ENCODE measurements at places on chromosomes 13 and 19. TPM values are rescaled to one million over a fixed set of nuclear protein-coding genes. Genes with fewer than 3 reads are reported as not detected.

The TMEM205 gene
- total RNA-seq: 535 TPM

DNA sequence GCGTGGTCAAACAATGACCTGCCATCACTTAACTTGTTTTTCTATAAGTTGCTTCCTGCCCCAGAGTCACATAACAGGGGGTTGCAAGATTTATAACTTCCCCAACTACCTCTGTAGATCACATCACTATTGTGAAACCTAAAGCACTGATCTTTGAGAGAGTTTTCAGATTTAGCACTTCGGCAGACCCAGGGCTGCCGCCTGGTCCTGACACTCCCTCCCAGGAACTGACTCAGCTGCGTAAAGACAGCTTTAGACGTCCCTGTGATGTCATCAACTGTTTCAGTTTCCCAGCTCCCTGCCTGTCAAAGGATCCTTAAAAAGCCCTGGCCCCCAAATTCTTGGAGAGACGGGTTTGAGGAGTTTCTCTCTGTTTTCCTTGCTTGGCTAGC lies 33.3 kb downstream of the IGFL2 start:
- H3K27ac ChIP-seq: no peak overlapping the region
- no peak for DNase-seq
- no peaks in the 10 kb centered on the region for H3K36me3 ChIP-seq
- H3K4me3 ChIP-seq: no peak overlapping the region
- no peaks in the 10 kb centered on the region for H3K27me3 ChIP-seq
- H3K4me1 ChIP-seq: no peaks in the 10 kb centered on the region

- no peak for DNase-seq
- H3K4me3 ChIP-seq: no peak overlapping the region
- no peaks in the 10 kb centered on the region for H3K4me1 ChIP-seq
- no peak overlapping the region for H3K27ac ChIP-seq
Measured at GRCh38 chr19:37964109-37964508, 57.1 kb downstream of the SIPA1L3 start.

- H3K36me3 ChIP-seq: no peaks in the 10 kb centered on the region
- H3K4me3 ChIP-seq: no peak overlapping the region
- H3K4me1 ChIP-seq: no peaks in the 10 kb centered on the region
- no peak for DNase-seq
- no peak overlapping the region for H3K27ac ChIP-seq
- no peaks in the 10 kb centered on the region for H3K27me3 ChIP-seq
Measured at GRCh38 chr13:87884884-87885283, 213.7 kb downstream of the SLITRK5 start.

- no peaks in the 10 kb centered on the region for H3K36me3 ChIP-seq
- H3K27ac ChIP-seq: no peak overlapping the region
- H3K27me3 ChIP-seq: no peaks in the 10 kb centered on the region
- no peak overlapping the region for H3K4me3 ChIP-seq
Measured at GRCh38 chr13:100497389-100497788, 91.2 kb downstream of the GGACT start.

- no peaks in the 10 kb centered on the region for H3K36me3 ChIP-seq
- no peaks in the 10 kb centered on the region for H3K4me1 ChIP-seq
- H3K4me3 ChIP-seq: no peak overlapping the region
- no peak overlapping the region for H3K27ac ChIP-seq
Measured at GRCh38 chr13:46165485-46166223, 16.3 kb downstream of the LCP1 start.

The GJB6 gene
- not detected for total RNA-seq

- no peaks in the 10 kb centered on the region for H3K27me3 ChIP-seq
- H3K4me1 ChIP-seq: peaks cover 23% of the 10 kb centered on the region
- H3K36me3 ChIP-seq: no peaks in the 10 kb centered on the region
Measured at GRCh38 chr19:40745402-40745780, 4.9 kb downstream of the ACTMAP start.

DNA sequence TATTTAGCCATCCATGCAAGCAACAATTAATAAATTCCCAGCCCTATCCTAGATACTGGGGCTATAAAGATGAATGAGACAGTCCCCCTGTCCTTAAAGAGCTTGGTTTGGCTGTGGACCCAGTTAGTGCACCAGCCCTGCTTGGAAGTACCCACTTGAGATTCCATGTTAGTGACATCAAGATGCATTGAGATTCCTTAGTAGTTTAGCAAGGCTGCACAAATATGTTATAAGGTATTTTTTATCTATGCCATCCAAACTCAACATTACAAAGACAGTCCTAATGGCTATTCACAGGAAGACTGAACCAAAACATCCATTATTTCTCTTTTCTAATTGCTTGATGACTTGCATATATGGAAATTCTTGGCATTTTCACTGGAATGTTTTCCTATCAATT lies 48.8 kb upstream of the RAP2A start:
- H3K36me3 ChIP-seq: no peaks in the 10 kb centered on the region
- H3K4me3 ChIP-seq: no peak overlapping the region
- DNase-seq: no peak
- H3K4me1 ChIP-seq: peaks cover 3% of the 10 kb centered on the region
- no peak overlapping the region for H3K27ac ChIP-seq

DNA sequence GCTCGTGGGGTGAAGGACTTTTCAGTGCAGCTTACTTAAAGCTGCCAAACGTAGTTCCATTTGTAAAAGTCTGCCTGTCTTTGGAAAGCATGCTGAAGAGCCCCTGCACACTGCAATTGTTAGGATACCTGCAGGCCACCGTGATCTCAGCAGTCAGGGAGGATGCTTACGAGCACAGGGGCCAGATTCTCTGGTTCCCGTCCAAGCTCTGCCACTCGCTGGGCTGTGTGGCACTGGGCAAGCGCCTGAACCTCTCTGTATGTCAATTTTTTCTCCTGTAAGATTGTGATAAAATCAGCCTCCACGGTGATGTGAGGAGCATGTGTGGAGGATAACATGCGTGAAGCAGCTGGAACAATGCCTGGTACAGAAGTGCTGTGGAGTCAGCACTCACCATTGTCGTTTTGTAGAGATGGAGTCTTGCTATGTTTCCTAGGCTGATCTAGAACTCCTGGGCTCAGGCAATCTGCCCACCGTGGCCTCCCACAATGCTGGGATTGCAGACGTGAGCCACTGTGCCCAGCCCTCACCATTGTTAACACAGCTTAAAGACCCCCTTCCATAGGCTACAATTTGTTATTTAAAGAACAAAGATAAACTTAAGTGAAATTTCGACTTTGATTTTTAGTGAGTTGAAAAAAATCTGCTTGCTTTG lies 3.5 kb downstream of the ADPRHL1 start:
- H3K27ac ChIP-seq: peak overlapping the region; percentile 89
- DNase-seq: no peak
- H3K4me3 ChIP-seq: peak overlapping the region; percentile 58
- no peaks in the 10 kb centered on the region for H3K27me3 ChIP-seq
- peaks cover 6% of the 10 kb centered on the region for H3K4me1 ChIP-seq

The FXYD1 gene
- total RNA-seq: 14.6 TPM

DNA sequence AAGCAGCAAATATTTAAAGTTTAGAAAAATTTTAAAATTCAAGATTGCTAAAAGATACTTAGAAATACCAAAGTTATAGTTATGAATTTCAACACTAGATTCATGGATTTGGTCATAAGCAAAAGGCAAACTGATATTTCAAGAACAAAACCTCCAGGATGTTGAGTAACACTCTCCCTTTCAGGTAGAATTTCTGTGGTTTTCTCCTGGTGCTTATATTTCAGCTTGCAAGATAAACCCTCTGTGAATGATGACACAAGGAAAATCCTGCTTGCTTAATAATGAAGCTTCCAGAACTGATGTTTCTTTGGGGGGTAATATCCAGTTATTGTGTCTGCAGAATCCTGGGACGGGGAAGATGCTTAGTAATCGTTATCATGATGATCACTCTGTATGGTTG lies 320.3 kb upstream of the EDNRB start:
- H3K27me3 ChIP-seq: no peaks in the 10 kb centered on the region
- no peaks in the 10 kb centered on the region for H3K36me3 ChIP-seq

DNA sequence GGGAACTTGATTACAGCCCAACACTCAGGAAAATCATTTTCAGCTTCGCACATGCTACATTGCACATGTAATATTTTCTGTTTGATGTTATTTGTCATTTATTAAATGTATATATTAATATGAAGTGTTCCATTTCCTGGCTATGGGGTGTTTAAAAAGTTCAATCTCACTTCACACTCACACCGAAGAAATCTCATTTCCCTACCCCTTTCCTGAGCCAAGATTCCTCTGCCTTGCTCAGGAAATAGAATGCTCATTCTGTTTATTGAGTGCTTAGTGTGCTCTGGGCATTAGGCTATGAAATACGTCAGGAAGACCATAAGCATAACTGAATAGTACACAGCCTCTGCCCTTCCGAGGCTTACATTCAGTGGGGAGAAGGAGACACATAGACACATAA lies 331.9 kb upstream of the TSHZ3 start:
- no peaks in the 10 kb centered on the region for H3K4me1 ChIP-seq
- H3K27me3 ChIP-seq: no peaks in the 10 kb centered on the region
- H3K4me3 ChIP-seq: no peak overlapping the region
- no peak for DNase-seq
- no peak overlapping the region for H3K27ac ChIP-seq

All from adrenal gland (tissue), 19 donors.